ENCODE measurements at places on chromosomes 4 and X.

DNA sequence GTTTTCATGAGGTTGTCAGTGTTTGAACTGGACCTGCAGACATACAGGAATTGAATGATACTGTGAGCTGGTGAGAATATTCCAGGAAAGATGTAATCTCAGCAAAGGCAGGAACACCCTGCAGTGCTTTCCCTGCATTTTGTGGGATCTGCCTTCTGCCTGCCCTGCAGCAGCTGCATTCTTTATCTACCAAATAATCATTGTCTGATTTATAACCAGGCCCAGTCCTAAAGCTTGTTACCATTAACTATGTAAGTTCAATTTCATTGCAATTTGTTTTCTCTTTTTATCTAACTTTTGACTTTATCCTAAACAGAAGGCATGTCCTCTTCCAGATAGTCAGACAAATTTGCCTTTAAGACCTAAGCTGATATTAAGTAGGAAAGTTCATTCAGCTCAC is 99.8 kb upstream of the NOCT start:
- DNase-seq: no peak

DNA sequence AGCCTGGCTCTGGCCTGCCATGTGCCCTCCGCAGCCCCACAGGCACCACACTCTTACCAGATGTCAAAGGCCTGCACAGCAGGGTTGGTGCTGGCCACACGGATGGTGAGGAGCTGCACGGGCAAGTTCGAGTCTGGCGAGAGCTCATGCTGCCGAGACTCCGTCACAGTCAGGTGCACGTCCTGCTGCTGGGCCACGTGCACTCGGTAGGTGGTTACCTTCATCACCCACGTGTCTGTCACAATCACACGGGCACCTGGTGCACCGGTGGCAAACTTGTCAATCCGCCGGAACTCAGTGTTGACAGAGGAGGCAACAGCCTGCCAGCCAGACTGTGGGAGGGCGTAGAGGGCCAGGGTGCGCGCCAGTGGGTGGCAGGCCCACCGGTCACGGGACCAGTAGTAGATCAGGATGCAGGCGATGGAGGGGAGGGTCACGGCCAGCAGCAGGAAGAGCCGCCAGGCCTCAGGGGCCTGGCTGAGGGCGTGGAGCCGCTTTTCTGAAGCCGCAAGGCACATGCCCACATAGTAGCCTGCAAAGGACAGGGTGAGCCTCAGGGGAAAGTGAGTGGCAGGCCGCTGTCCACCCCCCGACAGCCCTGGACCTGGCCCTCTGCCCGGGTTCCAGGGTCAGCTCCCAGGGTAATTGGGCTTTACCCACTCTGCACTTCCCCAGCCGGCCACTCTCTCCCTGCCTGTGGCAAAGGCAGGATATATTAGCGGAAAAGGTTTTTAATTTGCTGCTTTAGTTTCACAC is 2.9 kb downstream of the TMEM129 start:
- no peak for DNase-seq

DNA sequence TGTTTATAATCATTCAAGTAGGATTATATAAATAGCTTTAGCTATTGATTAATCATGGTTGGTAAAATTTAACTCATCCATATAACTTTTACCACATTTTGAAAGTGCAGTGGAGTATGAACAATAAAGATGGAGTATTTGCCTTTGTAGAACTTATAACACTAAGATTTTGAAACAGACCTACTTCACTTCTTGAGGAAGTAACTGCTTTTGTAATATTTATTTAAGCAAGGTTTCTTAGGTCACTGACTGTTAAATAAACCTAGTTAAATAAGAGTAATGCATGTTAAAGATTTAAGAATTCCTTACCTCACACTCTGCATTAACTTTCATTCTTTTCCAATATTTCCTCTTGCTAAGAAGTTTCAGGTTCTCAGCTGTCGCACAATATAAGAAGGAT is 242.5 kb downstream of the CFAP299 start:
- DNase-seq: no peak

- DNase-seq: no peak
Measured at GRCh38 chr4:152630324-152630723, 49.5 kb downstream of the TMEM154 start.

DNA sequence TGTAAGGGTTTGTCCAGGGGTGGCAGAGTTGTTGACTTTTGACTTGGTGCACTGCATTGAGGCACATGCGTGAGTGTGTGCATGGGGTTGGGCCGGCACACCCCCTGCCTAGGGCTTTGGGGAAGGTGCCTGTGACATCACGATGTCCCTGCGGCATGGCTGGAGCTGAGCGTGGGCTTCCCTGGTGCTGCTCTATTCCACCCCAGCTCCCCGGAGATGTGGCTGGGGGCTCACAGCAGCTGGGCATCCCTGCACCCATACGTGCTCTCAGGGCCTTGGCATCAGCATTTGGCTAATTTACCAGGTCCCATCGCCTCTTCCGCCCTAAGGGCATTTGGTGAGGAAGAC is 5.7 kb downstream of the PSAPL1 start:
- DNase-seq: no peak

DNA sequence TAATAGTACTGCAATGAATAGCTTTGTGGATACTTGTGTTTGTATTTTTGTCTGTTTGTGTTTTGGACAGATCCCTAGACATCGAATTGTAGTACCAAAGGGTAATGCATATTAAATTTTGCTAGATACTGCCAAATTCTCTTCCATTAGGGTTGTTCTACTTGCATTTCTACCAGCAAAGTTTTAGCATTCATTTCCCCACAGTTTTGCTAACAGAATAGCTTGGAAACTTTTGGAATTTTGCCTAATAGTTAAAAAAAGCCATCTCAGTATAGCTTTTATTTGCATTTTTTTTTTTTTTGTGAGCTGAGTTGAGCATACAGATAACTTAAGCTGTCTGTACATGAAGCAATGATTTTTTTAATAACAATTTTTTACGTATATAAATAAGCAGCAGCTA is 1084.9 kb downstream of the ADGRL3 start:
- no peak for DNase-seq

GRCh38 chrX:106467422-106467821 is 144.4 kb upstream of the RADX start:
- no peak for DNase-seq

DNA sequence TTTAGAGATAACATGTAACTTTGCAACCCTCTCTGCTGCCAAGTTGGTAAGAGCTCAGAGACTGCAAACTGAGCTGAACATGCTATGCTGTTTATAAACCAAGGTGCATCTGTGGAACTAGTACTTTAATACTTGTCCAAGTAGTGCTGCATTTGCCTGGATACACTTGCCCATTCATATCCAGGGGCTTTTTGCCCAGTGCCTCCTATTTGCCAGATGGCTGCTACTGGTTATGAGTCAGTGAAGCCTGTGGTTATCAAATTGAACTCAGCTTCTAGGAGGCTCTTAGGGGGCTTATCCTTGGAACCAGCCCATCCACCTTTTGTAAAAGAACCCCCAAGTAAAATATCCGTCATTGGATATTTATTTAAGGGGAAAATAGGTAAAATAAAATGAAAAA is 79.6 kb downstream of the AFF2 start:
- DNase-seq: no peak

DNA sequence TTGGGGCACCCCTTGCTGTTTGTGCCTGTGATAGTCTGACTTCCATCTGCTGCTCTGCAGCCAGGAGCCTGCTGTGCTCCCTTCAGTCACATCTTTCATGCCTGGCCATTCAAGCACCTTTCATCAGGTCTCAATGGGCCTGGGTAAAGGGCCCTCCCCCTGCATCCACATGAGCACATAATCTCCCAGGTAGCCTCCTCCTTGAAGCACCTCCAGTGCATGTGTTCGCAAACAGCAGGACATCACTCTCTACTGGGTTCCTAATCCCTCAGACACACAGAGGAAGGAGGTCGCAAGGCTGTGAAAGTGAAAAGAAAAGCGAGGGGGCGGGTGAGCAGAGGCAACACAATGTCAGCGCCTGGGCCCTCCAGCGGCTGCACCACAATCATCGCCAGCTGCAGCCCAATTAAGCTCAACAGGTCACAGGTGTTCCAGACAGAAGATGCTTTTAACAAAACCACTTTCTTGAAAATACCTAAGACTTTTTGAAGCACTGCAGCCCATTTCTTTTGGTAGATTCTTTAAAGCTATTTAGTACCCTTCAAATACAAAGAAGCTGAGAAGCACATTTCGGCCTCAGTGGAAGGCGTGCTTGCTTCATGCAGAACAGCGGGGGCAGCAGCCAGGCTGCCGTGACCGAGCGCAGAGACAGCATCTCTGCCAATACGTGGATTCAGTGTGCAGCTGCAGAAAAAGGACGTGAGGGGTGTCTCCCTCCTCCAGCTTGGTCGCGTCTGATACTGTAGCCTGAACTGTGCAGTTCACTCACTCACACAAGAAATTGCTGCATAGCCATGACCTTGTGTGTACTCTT is 92.2 kb upstream of the SPRY1 start:
- no peak for DNase-seq

DNA sequence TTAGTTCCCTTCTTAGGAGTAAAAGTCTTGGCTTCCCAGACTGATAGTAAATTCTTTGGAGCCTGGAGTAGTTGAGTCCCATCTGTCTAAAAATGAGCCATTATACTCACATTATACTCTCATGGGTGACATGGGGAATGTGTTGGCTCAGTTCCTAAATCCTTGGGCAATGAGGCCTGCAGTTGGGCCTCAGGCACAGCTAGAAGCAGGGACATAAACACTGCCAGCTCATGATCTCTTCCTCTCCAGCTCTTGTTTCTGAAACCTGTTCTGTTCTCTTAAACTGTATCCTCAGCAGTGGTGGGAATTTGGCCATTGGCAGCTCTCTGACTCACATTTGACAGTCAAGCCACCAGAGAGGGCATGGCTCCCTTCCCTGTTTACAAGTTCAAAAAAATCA is 212.5 kb downstream of the SPATA18 start:
- DNase-seq: no peak

DNA sequence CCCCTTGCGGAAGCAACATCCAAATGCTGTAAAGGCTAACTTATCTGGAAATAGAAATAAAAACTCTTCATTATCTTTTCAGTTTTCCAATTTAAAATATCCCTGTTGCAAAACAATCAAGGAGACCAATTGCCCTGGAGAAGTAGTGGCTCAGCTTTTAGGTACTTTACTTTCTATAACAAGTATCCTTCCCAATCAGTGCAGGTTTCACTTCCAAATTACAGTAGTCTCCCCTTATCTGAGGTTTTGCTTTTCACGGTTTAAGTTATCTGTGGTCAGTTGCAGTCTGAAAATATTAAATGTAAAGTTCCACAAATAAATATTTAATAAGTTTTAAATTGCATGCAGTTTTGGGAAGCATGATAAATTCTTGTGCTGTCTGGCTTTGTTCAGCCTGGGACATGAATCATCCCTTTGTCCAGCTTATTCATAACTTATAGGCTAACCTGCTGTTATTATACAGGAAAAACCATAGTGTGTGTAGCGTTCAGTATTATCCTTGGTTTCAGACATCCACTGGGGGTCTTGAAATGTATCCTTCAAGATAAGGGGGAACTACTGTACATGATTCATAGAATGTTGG is 973.1 kb upstream of the GRID2 start:
- DNase-seq: no peak

GRCh38 chr4:160238790-160239189 is 1135.9 kb downstream of the RAPGEF2 start:
- DNase-seq: no peak

- no peak for DNase-seq
Measured at GRCh38 chr4:95084584-95084983, 326.8 kb downstream of the BMPR1B start.

DNA sequence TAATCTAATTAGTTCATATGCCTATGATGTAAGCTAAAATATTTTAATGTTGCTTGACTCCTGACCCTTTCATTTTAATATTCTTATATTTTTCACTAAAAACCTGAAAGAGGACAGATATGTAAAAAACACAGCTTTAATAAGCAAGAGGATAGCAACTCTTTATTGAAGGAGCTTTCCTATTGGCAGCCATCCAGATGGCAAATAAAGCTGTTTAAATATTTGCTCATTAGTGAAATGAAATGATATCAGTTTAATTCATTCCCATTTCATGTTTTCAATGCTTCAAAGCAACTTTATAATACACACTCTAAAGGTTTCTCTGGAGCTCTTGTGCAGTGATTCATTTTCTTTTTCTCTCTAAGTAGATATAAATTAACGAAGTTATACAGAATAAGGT is 473.4 kb downstream of the PCDH7 start:
- DNase-seq: no peak

DNA sequence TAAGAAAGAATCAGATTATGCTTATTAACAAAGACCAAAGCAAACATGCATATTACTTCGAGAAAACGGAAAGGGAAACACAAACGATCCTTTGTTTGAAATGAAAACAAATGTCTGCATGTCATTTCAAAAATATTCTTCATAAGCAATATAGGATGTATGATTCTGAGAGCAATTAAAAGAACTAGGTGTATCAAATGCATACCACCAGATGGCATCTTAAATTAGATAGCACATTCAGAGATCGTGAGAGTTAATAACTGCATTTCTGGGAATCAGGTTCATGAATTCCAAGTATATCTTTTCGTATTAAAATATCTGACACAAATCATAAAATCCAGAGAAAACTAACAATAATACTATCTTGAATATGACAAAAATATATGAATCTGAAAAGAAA is 159.5 kb downstream of the PPP3CA start:
- DNase-seq: no peak

- DNase-seq: no peak
Measured at GRCh38 chr4:48954314-48954713, 31.8 kb upstream of the CWH43 start.

DNA sequence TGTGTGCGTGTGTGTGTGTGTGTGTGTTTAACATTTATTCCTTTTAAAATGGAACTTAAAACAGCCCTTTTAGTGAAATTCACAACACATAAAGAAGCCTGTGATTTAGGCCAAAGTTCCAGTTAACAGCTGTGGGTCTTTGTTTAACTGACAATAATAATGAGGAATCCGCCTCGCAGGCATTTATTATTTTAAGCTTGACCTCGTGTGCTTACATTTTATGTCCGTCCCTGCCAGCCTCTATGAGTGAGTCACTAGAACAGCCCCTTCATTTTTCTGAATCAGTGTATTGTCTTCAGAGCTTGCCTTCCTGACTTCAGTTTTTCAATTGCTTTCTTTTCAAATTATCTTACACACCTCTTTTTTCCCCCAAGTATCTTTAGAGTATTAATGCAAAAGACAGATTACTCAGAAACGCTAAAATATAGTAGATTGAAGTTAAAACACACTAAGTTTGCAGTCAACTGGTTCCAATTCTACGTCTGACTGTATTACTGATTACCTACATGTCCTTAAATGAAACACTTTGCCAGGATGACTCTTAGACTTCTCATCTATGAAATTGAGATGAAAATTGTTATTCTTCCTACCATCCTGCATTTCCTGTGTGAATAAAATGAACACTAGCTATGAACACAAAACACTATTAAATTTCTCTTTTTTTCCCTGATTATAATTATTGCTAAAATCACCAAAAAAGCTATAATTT is 319.6 kb upstream of the HS3ST1 start:
- no peak for DNase-seq

GRCh38 chrX:132216283-132216682 is 3.0 kb downstream of the RAP2C start:
- no peak for DNase-seq

- DNase-seq: no peak
Measured at GRCh38 chr4:3673716-3674478, 92.3 kb upstream of the ADRA2C start.

DNA sequence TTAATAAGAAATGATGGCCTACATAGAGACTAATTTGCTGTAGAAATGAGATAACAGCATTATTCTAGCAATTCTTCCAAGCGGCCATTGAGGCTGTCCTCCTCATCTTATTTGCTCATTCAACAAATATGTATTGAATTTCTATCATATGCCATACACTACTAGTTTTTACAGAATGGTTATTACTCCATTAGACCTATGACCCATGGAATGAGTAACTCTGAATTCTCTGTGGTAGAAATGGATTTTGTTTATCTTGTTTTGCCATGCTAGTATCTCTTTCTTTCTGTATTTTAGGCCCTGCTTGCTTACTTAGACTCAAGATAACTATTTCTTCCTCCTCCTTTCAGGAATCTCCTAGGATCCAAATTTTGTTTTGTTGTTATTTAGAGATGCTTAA is 103.5 kb downstream of the RPA4 start:
- no peak for DNase-seq

Measured in activated CD4-positive, alpha-beta T cell treated with anti-CD3 and anti-CD28 coated beads, Interleukin-2, amount 10 ng/mL, durations not matched to agents 24 days and 14 days (primary cell).